ENCODE measurements at places on chromosomes 6 and 20.

GRCh38 chr6:135115834-135116233, 61.2 kb upstream of the HBS1L start:
- no peak for DNase-seq

DNA sequence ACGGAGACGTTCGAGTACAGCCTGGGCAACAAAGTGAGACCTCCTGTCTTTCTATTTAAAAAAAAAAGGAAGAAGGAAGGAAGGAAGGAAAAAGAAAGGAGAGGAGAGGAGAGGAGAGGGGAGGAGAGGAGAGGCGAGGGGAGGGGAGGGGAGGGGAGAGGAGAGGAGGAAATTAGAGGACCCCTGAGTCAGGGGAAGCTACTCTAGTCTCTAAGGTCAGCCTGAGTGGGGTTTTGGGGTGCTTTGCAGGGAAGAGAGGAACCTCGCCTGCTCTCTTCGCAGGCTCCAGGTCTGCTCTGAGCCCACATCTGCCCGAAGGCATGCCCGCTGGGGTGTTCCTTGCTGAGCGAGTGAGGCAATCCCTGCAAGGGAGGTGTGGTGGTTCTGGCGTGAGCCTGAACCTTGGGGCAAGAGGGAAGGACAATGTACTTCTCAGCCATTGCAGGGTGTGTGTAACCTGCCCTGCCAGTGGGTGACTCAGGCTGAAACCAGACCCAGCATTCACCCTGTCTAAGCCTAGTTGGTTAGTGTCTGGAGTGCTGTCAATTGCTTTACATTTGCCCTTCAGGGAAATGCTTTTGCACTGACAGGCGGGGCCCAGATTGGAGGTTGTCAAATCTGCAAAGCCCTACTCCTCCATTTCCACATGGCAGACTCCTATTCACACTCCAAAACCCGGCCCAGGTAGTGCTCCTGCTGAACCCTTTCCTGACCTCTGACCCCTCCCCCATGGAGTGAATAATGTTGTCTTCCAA, 15.3 kb upstream of the MMP9 start:
- DNase-seq: no peak

DNA sequence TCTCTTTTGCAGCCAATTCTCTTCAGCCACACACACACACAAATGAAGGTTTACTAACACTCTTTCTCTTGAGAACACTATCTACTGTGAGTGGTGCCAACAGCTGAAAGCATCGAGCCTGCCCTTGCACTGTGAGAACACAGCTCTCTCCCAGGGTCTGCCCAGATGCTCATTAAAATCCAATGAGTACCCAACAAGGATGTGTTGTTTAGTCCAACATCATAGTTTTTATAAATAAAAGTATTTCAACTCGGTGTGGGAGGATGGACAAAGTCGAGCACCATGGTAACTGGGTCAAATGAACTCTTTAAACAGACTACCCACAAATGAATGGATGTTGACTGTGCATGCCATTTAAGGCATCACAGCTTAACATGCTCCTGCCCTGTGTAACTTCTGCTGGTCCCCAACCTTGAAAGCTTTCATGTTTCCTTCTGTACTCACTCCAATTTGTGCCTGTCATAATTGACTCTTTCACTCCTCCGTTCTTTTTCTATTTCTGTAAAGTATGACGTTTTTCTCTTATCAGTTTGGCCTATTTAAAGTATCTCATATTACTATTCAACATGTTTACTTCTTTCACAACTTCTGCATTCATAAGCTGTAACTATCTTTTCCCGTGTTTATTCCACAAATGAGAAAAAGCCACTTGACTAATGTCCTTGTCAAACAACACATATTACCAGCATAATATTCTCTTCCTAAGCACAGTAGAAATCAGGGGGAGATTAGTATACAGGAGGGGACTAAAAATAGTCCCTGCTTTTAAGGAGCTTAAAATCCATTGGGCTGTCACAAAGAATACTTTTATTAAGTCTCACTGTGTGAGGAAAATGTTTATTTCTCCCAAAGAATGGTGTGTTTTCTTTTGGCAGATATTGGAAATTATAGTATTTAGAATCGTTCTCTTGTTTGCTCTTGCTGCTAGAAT, 215.4 kb downstream of the RFPL4B start:
- no peak for DNase-seq

- DNase-seq: no peak
Observed at GRCh38 chr6:37020381-37020780, 14.9 kb downstream of the FGD2 start.

- no peak for DNase-seq
Observed at GRCh38 chr6:154785075-154785474, 51.9 kb downstream of the SCAF8 start.

GRCh38 chr20:24739746-24740145, 209.3 kb upstream of the CST7 start:
- DNase-seq: no peak

- no peak for DNase-seq
Observed at GRCh38 chr6:130822736-130823135, 4.5 kb upstream of the SMLR1 start.

GRCh38 chr6:132115714-132116366, 164.7 kb upstream of the CCN2 start:
- no peak for DNase-seq

GRCh38 chr6:83852528-83853177, 507 bp upstream of the RIPPLY2 start:
- no peak for DNase-seq

Measured in tibial artery (tissue), 4 donors.